Activated naive CD4-positive, alpha-beta T cell treated with anti-CD3 and anti-CD28 coated beads for 36 hours (primary cell): ENCODE measurements at places on chromosomes 6 and 20. TPM values are rescaled to one million over a fixed set of nuclear protein-coding genes. Genes with fewer than 3 reads are reported as not detected.

OLIG3 gene
- total RNA-seq = not detected

ADGRF1 gene
- not detected for total RNA-seq

TBC1D32 gene
- total RNA-seq = 6.9 TPM

HLA-DOB gene
- 1.1 TPM for total RNA-seq

CALHM5 gene
- not detected for total RNA-seq

LAMA2 gene
- 2.2 TPM for total RNA-seq

CCM2L gene
- not detected for total RNA-seq

SLC35F1 gene
- 0.07 TPM for total RNA-seq

KCNG1 gene
- total RNA-seq = 0.59 TPM

AKIRIN2 gene
- total RNA-seq = 47.6 TPM

SLC2A4RG gene
- 24.8 TPM for total RNA-seq

FOXF2 gene
- not detected for total RNA-seq
